ENCODE measurements at places on chromosomes 11 and 22.

DNA sequence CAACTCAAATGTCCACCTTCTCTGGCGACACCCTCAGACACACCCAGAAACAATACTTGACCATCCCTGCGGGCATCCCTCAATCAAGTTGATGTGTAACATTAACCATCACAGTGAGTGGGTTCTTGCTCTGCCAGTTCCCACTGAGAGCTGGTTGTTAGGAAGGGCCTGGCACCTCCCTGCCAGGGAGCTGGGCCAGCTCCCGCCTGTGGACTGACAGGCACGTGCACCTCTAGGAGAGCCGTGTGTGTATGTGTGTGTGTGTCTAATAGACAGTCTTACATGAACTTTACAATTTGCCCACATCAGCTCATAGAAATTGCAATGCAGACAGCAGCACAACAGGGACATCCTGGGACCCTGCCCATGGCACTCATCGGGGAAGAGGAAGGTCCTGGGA, 298.7 kb downstream of the SHANK2 start:
- no peak for DNase-seq

- DNase-seq = no peak
These were observed 12.6 kb downstream of the SULT4A1 start for GRCh38 chr22:43849731-43850130.

- no peak for DNase-seq
These were observed at the start of gene TBX1 for GRCh38 chr22:19760058-19760950. Gene TBX1 (plus strand): TSS chr22:19760778. CDS start chr22:19760844, 66 bp downstream.

GRCh38 chr11:94272738-94273313, 31.6 kb upstream of the IZUMO1R start:
- no peak for DNase-seq

DNA sequence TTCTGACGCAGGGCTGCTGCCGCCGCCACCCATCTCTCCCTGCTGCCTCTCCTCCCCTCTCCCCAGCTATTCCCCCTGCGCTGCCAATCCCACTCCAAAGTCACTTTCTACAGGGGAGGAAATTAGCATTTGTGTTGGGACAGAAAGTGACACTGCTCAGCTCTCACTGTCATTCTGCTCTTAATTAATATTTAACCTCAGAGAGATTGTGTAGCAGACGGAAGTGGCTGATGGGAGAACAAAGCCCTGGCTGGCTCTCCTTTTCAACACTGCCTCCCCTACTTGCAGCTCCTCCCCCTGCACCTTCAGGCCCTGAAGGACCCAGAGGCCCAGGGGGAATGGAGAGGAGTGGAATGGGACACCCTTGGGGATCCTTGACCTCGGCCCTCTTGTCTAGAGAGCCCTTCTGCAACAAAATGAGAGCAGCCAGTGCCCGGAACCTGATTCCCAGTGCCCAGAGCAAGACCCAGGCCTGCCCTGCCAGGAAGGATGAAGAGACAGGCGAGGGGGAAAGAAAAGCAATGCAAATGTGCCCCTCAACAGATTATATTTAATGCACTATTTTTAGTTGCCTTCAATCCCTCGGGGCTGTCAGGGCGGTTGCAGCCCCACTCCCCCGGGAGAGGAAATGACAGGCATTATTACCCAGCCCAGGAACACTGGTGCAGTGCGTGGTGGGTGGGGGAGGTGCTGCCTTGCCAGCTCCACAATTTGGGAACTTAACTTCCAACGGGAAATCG, 14.6 kb upstream of the NRGN start:
- DNase-seq = no peak

- peak; percentile 75 for DNase-seq
These were observed 28.2 kb upstream of the JAM3 start for GRCh38 chr11:134040386-134041302.

GRCh38 chr11:72294616-72295395, 50.8 kb upstream of the PHOX2A start:
- DNase-seq = no peak

- DNase-seq = no peak
These were observed 1.9 kb downstream of the NLRP6 start for GRCh38 chr11:279966-280705.

DNA sequence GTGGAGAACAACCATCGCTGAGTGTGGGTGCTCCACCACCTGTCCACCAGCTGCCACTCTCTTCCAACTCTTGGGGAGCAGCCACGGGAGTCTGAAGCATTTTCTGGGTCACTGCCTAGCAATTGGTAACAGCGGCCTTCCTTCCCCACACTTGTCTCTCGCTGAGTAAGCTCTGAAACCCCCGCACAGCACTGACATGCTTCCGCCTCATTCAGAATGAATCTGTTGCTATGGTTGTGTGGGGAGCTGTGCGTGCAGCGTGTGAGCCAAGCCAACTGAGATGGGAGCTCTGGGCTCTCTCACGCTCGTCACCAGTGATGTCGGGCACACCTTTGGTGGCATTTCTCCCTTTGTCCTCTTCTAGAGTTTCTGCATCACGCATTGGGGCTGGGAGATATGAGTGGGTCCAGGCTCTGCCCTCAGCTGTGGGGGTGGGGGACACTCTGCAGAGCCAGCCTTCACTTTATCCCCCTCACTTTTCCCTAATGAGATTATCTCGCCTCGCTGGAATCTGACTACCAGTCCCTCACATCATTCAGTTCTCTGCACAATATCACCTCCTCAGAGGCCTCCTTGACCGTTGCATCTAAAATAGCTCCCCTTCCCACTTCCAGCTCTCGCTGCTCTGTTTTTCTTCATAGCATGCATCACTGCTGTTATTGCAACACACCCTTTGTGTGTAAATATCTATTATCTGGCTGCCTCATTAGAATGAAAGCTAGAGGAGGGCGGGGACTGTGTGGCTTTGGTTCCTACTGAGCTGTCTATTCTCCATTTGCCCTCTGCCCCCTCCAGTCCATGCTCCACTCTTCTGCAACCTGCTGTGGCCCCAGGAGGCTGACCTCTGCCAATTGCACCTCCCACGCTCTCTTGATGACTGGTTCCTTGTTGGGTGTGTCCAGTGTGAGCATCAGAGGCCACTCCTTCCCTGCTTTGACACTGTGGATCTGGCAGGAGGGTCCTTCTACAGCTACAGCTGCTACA, 569.9 kb upstream of the CADM1 start:
- DNase-seq = no peak

- DNase-seq = peak; percentile 64
These were observed 38.4 kb upstream of the CWF19L2 start for GRCh38 chr11:107496011-107496410.

DNA sequence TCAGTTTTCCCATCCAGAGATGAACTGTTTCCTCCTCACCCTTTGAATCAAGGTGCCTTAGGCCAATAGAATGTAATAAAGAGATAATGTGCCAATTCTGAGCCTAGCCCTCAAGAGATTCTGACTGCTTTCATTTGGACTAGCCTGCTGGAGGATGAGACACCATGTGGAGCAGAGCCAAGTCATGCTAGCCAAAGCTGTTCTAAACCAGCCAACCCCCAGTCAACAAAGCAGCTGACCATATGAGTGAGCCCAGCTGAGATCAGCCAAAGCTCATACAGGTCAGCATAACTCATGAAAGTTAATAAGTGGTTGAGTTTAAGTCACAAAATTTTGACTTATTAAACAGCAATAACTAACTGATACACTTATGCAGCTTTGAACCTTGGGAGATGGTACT, 66.7 kb upstream of the DBX1 start:
- DNase-seq = no peak

DNA sequence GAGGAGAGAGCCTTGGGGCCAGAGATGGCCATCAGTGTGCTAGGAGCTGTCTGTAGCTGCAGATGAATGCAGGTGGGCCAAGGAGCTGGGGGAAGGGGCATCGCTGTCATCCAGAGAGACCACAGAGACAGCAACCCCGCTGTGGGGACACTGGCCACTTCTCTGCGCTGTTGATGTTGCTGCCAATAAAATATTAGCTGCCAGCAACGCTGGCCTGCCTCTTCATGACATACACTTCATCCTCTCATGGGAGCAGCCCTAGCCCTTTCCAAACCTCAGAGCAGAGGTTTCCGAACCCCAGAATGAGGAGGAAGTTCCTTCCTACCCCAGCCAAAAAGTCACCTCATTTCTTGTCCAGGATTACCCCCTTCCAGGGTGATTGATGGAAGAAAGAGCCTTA, 106.2 kb downstream of the PARVA start:
- no peak for DNase-seq

DNA sequence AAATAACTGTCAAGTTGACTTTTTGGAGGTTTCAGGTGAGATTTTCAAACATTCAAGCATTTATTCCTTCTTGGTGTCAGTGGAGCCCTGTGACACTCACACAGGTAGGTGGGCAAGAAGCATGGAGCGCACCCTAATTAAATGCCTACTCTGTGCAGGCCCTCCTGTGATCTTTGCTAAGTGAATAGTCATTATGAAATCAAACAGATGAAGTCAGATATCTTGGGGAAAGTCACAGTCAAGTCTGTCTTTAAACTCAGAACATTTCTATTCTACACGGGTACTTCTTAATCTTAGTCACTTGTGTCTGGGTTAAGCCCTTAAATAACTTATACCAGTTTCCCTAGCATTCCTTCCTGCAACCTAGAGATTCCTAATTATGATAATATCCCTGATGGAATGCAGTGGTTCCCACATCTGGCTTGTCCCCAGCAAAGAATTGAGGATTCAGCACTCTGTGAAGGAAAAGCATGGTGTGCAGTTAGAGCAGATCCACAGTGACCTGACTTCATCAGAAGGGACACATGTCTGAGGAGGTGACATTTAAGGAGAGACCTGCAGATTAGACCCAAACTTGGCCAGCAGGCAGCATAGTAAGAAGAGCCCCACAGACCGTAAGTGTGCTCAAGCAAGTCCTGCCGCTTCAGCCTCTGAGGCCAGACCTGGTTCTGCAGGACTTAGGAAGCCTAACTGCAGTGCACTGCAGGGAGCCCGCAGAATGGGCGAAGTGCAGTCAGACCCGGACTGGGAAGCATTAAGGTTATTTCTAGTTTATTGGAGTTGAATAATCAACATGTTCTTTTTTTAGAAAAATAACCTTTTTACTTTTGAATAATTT, 85.3 kb upstream of the GAL start:
- peak; percentile 17 for DNase-seq

GRCh38 chr22:20852503-20852902, 6.1 kb downstream of the PI4KA start:
- DNase-seq = no peak

- peak; percentile 68 for DNase-seq
These were observed 18.4 kb upstream of the TLCD5 start for GRCh38 chr11:120306519-120307242.

- no peak for DNase-seq
These were observed 43.0 kb upstream of the CCDC134 start for GRCh38 chr22:41757502-41757901.

DNA sequence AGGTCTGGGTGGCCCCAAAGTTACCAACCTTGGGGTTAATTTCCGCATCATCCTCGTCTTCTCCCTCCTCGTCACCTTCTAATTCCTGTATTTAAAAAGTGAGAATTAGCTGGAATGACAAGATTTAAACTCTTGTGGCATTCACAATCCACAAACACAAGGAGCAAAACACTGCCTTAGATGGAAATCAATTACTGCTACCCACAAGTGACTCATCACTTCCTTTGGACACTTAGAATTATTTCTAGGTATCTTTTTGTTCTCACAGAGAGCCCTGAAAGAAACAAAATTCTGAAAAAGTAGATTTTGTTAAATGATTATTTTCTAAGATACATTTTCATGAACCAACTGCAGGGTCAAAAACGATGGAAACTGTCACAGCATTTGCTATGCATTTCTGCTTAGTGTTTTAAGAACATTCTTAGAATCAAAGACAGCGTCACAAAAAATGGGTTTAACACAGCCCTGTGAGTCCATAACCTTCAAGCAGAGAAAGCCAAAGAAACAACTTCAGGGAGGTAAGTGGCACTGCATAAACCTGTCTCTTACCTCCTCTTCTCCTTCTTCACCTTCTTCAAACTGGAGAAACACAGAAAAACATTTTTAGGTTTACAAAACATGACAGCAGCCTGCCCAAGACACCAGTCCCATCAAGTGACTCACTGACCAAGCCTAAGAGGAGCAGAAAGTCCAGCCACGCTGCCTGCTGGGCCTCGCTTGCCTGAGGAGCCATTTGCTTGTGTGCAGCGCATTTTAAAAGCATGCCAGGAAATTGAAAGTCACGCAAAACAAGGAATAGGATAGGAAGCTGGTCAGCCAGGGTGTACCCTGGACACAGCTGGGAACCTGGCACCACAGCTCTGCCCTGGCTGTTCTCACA, 22.3 kb upstream of the PHLDA2 start:
- DNase-seq = no peak

DNA sequence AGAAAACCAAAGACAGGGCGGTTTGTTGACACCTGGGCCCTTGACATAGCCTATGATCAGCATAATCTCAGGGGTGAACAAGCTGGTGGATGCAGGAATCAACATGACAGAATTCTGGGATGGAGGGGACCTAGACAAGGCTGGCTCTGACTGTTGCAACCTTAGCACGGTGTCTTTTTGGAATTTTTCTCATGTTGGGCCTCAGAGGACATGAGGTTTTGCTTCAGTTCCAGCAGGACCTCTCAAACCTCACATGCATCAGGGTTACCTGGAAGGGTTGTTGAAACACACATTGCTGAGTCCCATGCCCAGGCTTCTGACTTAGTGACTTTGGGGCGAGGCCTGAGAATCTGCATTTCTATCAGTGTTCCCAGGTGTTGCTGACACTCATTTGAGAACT, 345.6 kb upstream of the B3GAT1 start:
- DNase-seq = no peak

DNA sequence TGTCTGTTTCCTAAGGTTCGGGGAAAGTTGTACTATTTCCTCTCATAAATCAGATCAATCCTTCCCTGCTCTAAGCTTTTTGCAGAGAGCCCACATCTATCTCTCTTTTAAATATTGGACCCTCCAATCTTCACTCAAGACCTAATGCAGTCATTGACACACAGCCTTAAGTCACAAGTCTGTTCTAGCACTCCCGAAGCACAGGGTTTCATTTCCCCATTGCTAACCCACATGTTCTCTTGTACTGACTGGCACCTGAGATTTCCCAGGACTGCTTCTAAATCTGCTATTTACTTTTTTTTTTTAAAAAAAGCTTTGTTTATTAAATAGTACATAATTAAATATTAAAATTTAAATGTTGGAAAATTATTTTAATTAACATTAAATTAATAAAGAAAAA, 674.7 kb downstream of the TBC1D22A start:
- no peak for DNase-seq

- no peak for DNase-seq
These were observed 562.5 kb downstream of the MN1 start for GRCh38 chr22:27238935-27239510.

DNA sequence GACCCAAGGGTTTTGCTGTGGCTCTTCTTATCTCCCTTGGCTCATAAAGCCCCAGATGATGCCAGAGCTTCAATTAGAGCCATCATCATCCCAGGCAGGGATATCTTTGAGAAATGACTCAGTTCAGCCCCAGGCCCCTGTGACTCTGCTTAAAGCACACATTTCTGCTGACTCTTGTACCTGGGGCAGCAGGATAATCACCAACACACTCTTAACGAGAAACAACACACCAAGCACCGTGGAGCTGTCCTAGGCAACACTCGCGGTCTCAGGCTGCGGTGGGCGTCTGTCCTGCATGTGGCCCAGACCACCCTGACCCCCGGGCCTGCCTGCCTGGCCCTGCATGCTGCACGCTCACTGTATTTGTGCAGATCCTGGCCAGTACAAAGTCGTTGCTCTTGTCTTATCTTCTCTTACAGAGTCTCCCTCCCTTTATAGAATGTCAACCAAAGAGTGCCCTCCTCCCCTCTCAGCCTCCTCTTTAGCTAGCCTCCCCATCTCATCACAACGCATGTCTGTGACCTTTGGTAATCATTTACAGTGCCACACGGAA, 114.2 kb upstream of the PARVA start:
- DNase-seq = no peak
